Activated gamma-delta T cell (primary cell): ENCODE measurements at places on chromosomes 5 and 9.

GRCh38 chr5:96408841-96409538 lies 24.1 kb downstream of the PCSK1 start:
- no peak for DNase-seq

GRCh38 chr5:158202801-158203200 lies 343.9 kb upstream of the CLINT1 start:
- DNase-seq = no peak

- no peak for DNase-seq
Measured at GRCh38 chr9:120312031-120312430, 267.9 kb downstream of the CDK5RAP2 start.

GRCh38 chr9:135321580-135321979 lies 158.0 kb upstream of the PPP1R26 start:
- no peak for DNase-seq

- no peak for DNase-seq
Measured at GRCh38 chr5:78903861-78904260, 81.2 kb downstream of the ARSB start.

DNA sequence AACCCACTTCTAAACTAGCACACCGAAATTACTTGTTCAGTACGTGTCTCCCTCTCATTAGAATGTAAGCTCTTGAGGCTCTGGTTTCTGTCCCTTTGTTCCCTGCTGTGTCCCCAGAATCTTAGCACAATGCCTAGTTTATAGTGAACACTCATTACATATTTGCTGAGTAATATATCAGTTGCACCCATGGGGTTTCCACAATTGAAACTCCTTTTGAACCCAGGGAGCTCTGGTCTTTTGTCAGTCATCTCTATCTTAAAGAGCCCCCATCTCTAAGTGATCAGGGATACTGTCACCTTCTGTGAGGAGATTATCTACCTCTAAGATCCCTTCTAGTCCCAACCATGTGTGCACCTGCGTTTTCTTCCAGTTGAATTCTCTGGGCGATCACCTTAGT lies 12.8 kb downstream of the CAMK4 start:
- DNase-seq = no peak

GRCh38 chr9:77099388-77099787 lies 77.9 kb upstream of the VPS13A start:
- no peak for DNase-seq

DNA sequence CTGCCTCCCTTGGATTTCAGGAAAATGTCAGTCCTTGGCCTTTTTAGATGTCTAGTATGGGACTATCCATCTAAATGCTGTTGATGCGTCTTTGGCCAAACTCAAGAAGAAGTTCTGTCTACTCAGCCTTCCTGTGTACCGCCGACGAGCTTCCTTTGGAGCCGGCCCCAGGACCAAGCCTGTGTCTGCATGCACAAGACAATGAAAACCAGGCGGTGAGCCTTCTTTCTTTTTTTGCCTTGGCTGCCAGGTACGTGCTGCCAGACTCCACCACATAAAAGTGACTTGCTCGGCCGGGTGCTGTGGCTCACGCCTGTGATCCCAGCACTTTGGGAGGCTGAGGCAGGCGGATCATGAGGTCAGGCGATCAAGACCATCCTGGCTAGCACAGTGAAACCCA lies 6.0 kb upstream of the NEURL1B start:
- DNase-seq = no peak

DNA sequence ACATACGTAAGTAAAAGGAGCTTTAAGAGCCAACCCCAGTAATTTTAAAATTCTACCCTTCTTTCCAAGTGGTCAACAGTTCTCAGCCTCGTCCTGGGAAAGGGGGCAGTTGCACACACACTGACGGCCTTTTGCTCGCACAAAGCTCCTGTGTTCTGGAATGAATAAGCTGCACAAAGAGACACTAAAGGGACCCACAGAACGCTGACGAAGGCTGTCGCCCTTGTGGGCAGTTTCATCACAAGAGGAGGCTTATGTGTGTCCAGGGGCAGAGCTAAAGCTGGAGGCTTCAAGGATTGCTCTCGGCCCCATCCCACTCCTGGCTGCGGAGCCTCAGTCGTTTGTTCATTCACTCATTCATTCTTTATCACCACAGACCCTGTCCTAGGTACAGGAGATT lies 67.0 kb upstream of the NEK6 start:
- DNase-seq = no peak

GRCh38 chr5:100634937-100635534 lies 99.9 kb downstream of the FAM174A start:
- no peak for DNase-seq

DNA sequence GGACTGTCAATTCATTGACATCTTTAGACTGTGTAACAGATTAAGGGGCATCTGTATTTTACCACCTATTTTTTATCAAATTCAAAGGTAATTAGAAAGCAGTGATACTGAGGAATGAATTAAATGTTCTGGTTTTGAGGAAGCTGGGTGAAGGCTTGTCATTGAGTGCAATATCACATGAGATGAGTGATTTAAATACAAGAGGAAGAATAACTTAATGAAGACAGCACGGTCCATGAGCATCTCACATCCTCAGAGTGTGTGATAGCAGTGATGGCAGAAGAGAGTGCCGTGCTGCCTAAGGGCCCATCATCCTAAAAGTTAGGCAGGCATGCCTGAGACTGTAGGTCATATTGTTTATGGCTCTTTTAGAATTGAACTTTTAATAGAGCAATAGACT lies 263.3 kb downstream of the MAST4 start:
- no peak for DNase-seq

DNA sequence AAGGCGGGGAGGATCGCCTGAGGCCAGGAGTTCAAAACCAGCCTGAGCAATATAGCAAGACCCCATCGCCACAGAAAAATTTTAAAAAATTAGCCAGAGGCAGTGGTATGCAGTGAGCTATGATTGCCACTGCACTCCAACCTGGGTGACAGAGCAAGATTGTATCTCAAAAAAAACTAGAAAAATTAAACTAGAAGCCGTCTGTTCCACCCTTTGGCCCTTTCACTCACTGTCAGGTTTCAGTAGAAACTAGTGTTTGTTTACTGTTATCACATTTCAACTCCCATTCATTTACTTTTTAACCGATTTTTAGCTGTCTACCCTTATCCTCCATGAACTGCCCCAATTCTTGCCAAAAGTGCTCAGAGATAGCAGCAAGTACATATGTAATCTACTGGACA lies 8.3 kb downstream of the UGCG start:
- no peak for DNase-seq

- no peak for DNase-seq
Measured at GRCh38 chr9:1337169-1337568, 287.0 kb downstream of the DMRT2 start.

DNA sequence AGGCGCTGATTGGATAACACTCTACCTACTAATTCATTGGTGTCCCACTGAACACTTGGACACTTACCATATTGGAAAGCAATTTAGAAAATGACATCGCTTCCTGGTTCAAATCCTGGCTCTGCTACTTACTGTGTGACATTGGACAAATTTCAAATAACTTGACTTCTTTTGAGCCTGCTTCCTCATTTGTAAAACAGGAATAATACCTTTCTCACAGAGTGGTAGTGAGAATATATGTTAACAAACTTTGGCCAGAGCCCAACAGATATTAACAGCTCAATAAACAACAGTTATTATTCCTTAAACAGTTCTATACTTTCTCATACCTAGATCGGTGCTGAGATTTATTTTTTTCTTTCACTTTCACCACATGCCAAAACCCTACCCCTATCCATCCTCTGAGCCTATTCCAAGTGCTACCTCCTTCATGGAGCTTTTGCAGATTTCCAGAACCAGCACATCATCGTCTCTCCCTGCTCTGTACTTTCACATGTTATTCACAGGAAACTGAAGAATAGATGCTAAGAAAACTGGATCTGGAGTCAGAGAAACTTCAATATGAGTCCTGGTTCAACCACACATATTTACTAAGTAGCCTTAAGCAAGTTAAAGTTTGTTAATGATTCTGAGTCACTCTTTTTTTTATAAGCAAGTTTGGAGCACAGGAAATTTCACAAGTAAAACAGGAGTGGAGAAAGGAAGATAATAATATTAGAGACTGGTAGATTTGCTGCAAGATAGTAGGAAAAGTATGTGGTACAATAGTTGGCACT lies 92.3 kb downstream of the STRBP start:
- no peak for DNase-seq
